ENCODE measurements at places on chromosomes 5 and 9.

- no peak for DNase-seq
These were observed 189.5 kb upstream of the PPP1R26 start for GRCh38 chr9:135290086-135290485.

- no peak for DNase-seq
These were observed 5.9 kb upstream of the CSF1R start for GRCh38 chr5:150092159-150092787.

GRCh38 chr5:120535900-120536299 is 71.8 kb downstream of the PRR16 start:
- no peak for DNase-seq

DNA sequence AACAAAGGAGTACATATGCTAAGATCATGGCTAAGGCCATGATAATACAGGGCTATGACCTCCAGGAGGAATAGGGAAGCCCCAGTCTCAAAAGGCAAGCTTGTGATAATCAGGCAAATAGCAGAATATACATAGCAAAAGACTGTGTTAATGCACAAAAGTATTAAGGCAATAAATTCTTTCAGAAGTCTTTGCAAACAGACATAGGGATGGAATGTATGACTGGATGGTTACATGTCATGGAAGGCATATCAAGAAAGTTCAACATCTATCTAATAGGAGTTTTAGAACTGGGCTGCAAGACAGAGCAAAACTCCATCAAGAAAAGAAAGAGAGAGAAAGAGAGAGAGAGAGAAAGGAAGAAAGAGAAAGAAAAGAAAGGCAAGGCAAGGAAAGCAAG is 264.5 kb upstream of the CDH6 start:
- DNase-seq, result no peak

DNA sequence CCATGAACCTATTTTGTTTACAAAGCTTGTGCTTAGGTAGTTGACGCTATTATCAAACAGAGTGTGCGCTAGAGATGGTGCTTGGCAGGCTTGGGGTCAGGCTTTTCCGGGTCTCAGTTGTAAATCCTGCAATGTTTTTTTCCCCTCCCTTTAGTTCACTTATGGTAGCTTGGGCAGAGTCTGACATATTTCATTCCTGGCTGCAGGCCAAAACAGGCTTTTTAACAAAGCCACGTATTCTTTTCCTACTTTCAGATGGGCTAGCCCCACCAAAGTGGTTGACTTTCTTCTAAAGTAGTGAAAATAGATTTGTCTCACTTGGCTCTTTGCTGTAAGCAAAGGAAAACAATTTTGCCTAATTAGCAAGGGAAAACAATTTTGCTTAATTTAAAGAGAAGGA is 58.0 kb upstream of the FBN2 start:
- DNase-seq, result no peak

- DNase-seq, result no peak
These were observed 7.7 kb upstream of the OCLN start for GRCh38 chr5:69484891-69485290.

DNA sequence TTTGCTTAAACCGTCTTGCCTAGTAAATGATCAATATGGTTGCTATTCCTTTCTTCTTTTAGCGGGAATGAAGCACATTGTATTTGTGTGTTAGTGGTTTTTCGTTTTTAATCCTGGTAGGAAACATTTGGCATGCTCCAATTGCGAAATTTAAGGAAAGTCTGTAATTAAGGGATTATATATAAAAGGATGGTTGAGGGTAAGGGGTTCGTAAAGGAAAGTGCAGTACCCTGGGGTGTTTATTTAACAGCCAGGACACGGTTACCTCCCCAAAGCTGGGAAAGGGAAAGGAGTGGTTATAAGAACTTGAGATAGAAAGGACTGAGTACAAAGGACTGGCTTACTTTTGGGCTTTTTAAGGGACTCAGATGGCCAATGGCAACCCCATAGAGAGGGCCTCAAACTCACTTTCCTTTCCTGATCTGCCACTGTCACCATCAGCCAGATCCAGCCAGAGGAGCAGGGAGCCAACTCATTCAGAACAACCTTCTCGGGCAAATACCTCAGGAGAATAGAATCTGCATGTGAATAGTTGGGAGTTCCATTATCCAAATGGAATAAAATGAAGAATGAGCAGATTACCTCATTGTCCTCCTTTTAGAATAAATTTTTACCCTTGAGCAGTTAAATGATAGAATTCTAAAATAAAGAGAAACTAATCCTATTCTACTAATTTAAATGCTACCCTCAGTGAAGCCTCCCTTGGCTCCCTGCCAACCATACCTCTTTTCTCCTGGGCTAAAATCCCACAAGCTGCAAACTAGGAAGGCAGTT is 117.7 kb downstream of the SNCAIP start:
- DNase-seq, result no peak

DNA sequence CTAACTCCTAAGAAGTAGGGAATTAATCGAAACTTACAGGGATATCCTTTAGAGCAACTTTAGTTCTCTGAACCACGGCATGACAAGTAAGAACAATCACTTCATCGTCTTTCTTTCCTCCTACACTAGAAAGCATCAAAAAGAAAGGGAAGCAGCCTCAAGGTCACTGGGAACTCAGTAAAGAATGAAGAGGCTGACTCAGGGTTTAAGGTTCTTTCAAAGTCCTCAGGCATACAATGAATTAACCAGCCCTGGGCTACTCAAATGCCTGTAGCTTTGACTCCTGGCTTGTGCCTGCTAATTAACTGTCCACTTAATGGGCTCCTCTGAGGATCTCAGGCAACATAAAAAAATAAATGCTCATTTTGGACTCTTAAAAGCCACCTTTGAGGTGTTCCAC is 102.0 kb downstream of the TRIM32 start:
- no peak for DNase-seq

GRCh38 chr9:14366076-14366475 is 52.1 kb upstream of the NFIB start:
- DNase-seq, result no peak

DNA sequence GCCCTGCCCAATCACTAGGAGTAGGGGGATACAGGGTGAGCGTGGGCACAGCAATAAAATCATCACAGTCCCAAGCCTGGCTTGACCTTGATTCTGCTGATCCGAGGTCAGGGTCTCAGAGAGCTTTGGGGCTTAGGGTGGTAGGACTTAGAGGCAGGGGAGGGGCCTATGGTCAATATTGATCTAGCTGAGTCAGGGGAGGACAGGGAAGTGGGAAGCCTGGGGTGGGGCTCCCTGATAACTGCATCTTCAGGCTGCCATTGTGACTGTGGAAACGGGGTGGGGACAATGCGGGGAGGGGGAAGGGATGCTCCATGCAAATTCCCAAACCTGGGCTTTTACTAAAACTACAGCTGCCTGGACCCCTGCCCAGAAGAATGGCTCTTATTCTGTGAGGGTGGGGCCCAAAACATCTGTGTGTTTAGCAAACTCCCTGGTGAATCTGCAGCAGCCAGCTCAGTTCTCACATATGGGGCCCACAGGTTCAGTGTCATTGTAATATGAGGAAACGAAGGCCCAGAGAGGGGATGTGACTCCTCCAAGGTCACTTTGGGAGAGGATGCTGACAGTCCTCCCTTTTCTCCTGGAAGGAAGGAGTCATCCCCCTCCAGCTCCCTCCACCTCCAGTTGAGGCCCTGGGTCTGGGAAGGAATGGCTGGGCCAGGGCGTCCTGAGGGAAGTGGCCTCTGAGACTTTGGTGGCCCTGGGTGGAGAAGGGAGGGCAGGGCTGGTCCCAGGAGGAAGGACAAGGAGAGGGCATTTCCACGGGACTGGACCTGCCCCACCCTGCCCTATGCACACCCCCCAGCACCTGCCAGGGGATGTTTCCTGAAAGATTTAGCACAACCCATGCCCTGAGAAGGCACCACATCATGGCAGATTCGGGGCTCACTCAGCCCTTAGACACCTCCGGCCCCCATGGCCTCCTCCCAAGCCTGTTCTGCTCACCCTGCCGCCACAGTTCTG is 26.4 kb downstream of the SLC6A7 start:
- no peak for DNase-seq

DNA sequence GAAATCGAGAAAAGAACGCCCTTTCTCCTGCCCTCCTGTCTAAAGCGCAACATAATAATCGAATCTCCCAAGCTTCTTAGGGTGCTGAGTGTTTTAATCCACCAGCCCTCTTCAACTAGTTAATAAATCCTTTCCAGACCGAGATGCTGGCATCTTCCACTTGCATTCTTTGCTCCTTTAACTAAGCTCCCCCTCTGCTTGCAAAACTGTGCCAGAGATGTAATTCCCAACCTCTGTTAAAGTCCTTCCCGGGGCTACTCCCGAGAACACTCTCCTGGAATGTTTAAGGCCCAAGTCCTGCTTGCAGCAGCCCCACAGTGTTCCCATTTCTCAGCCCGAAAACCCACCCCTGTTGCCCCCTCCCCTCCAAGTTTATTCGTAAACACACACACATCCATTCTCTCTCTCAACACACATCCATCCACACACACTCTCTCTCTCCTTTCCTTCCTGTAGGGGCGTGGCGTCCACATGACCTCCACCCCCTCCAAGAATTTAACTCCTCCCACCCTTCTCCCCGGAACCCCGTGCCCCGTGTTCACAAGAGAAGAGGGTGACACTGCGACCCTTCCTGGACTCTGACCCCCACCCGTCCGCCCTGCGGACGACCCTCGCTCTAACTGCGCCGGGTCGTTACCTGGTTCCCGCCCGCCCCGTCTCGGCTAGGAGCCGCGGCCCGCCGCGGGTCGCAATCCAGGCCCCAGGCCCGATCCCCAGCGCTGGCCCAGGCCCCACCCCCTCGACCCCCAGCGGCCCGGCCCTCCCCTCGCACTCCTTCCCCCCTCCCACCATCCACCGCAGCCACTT is 7.0 kb upstream of the MGAT1 start:
- DNase-seq, result peak; percentile 46

- no peak for DNase-seq
These were observed 217.6 kb downstream of the CDH18 start for GRCh38 chr5:19770396-19770795.

DNA sequence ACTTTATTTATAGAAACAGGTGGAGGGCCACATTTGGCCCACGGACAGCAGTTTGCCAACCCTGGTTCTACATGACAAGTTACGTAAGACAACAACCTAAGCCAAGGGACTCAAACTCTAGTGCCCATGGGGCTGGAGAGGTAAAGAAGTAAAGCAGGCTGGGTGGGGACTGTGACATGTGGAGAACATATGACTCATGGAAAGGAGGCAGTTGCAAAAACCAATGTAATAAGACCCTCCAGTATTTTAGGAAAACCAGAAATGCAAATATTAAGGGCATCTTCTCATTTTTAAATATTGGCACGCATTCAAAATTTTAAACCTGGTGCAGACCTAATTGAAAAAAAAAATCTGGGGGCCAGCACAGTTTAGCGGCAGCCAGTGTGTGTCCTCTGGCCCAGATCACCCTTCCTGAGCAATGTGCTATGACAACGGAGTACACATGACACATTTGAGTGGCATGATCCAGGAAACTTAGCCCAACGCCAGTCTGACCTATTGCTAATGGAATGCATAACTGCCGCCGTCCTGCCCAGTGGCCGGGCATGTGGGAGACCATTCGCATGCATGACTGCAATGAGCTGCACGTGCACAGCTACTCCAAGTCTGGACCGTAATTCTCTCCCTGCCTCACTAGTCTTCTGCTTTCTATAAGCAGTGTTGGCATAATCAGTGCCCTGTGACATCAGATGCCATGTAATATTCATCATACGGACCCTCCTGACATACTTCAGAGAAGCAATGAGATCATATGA is 97.2 kb downstream of the SH3TC2 start:
- DNase-seq, result no peak

DNA sequence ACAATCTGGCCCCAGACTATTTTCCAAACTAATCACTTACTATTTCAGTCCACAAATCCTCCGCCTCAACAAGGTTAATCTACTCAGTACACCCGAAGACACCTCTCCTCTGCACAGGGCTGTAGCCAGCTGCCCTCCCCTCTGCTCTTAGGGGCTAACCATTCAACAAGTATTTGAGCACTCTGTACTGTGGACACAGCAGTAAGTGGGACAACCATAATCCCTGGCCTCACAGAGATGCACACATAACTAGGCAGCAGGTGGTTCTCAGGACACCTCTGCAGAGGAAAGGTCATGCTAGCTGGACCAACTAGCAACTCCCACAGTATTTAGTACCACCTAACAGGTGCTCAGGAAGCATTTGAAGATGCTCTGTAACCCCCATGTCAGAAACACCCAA is 5.5 kb downstream of the CAMSAP1 start:
- no peak for DNase-seq
